ENCODE measurements at places on chromosomes 11 and 22.
A peak's percentile ranks its signal among the peaks of the same experiment; 100 is the strongest.

GRCh38 chr11:13310443-13310842, 32.9 kb downstream of the BMAL1 start:
- no peak for DNase-seq

DNA sequence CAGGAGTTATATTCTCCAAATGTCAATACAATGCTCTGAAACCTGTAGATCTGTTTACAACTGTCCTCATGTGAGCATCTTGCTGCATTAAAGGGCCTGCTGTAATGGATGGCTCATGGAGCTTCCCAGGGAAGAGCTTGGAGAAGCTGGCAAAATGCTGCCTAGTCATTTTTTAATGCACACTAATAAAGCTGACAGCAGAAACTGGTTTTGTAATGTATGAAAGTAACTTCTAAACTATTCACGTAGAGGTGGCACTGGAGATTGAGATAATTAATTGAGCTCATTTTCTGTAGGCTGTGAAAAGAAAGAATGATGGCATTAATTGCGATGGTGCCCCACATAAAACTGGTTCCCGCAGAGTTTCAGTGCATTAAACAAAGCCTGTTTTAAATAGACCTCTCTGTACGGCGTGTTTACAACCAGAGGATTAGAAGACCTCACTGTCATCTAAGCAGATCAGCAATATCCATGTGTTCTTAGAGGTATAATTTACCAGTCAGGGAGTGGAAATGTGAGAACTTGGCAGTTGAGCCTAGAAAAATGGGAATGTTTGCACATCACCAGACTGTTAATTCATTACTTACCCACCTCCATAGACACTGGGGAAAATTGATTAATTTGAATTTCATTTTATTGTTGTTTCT, 16.0 kb downstream of the POLA2 start:
- DNase-seq: no peak

DNA sequence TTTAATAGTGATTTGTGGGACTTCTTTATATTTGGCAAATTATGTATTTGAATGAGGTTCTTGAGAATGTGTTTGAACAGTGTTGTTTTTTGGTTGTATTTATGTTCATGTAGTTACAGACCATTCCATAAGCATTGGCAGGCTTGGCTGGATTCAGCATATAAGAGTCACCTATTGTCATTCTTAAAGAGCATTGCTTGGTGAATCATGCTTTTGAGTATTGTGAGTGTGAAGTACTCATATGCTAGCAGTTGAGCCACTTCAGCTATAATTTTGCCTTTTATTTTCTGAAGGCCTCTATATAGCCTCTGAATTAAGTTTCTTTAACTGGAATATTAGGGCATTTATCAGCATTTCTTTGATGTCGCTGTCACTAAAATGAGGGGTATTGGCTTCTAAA, 110.0 kb upstream of the GAL start:
- DNase-seq: no peak

GRCh38 chr11:61602775-61603569, 22.1 kb upstream of the SYT7 start:
- DNase-seq: peak; percentile 78

GRCh38 chr22:37547251-37547741, 13.0 kb upstream of the CDC42EP1 start:
- DNase-seq: no peak

GRCh38 chr11:25536289-25536688, 795.6 kb upstream of the ANO3 start:
- DNase-seq: no peak

DNA sequence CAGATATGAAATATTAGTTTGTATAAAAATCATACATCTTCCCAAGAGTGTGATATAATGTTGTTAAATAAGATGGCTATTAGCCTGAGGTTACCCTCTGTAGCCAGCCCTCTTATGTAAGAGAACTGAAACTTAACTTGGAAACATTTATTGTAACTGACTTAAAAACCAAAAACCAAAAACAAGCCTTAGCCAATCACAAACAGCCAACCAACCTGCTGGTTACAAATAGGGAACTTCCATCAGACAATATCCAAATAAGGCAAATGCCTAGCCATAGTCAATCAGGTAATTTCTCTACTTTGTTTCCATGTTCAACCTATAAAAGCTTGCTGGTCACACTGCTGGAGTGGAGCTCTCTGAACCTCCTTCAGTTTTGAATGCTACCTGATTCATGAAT, 14.1 kb downstream of the KBTBD3 start:
- no peak for DNase-seq

GRCh38 chr22:46052331-46052771, 75.4 kb upstream of the WNT7B start:
- no peak for DNase-seq

DNA sequence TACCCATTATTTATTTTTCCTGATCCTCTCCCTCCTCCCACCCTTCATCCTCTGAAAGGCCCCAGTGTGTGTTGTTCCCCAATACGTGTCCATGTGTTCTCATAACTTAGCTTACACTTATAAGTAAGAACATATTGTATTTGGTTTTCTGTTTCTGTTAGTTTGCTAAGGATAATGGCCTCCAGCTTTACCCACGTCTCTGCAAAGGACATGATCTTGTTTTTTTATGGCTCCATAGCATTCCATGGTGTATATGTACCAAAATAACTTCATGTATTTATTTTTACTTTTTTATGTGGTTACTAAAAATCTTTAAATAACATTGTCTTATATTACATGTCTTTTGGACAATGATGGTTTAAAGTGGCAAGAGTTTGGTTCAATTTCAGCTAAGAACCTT, 15.2 kb downstream of the PDGFD start:
- DNase-seq: no peak

DNA sequence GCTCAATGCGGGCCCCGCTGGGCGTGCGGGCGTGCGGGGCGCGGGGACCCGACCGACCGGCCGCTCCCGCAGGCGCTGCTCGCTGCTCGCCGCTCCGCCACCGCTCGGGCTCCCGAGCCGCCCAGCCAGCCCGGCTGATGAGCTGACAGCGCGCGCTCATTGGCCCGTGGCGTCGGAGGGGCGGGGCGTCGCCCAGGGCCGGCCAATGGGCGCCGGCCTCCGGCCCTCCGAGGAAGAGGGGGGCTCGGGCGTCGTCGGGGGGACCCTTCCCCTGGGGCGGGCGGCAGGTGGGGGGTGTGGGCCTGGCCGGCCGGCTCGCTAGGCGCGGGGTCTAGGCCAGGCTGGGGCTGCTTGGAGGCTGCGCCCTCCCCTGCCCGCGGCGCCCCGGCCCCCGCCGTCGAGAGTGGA, at the start of gene SCUBE1:
Gene SCUBE1 (minus strand): TSS at position 111 of the 408 bp plus-strand sequence. CDS start 111 bp downstream, outside the sequence.
- DNase-seq: peak; percentile 40

GRCh38 chr11:18492888-18493287, 33.9 kb downstream of the TSG101 start:
- no peak for DNase-seq

DNA sequence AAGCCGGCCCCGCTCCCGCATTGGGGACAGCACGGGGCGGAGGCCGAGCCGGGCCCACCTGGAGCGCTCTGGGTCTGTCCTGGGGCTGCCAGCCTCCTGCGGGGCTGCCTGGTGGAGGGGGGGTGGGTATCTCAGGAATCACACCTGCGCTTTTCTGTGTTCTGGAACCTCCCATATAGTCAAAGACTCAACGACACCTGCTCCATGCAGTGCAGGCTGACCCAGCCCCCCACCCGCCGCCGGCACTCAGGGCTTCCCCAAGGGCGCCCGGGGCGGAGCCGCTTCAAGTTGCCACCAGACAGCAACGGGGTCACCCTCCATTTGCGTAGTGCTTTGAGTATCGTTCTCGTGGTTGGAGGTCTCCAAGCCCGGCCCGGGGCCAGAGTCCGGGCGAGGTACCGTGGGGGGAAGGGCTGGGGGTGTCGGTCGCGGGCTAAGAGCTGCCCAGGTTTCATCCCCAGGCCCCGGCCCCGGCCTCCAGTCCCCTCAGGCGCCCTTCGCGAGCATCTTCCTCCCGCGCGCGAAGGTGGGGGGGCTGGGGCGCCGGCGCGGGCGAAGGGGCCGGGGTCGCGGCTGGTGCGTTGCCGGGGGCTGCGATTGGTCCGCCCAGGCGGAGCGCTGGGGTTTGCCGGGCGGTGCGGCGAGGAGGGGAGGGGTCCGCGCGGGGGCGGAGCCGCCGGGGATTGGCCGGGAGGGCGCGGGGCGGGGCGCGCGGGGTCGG, 6.6 kb downstream of the TSPAN4 start:
- no peak for DNase-seq

- peak; percentile 77 for DNase-seq
These were observed 140.0 kb downstream of the NECTIN1 start for GRCh38 chr11:119589001-119589400.

- DNase-seq: peak; percentile 36
These were observed 2.0 kb downstream of the SIPA1 start for GRCh38 chr11:65639623-65640482.

- DNase-seq: no peak
These were observed 50.5 kb downstream of the SMCO4 start for GRCh38 chr11:93492464-93493251.

DNA sequence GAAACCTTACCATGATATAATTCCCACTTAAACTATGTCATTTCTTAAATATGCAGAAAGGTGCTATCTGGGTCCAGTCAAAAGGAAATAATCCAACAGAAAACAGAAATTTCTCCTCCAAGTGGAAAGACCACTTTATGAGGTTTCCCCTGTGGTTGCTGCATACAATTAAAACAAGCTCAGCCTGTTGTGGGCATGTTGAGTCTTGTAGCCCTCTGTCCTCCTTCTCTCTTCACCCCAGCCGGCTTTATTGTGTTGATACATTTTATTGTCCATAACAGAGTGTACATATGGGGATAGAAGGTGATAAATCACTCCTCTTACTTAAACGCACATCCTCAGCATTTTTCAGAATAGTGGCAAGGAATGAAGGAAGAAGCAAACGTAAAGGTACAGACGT, 126.0 kb upstream of the MTNR1B start:
- no peak for DNase-seq

DNA sequence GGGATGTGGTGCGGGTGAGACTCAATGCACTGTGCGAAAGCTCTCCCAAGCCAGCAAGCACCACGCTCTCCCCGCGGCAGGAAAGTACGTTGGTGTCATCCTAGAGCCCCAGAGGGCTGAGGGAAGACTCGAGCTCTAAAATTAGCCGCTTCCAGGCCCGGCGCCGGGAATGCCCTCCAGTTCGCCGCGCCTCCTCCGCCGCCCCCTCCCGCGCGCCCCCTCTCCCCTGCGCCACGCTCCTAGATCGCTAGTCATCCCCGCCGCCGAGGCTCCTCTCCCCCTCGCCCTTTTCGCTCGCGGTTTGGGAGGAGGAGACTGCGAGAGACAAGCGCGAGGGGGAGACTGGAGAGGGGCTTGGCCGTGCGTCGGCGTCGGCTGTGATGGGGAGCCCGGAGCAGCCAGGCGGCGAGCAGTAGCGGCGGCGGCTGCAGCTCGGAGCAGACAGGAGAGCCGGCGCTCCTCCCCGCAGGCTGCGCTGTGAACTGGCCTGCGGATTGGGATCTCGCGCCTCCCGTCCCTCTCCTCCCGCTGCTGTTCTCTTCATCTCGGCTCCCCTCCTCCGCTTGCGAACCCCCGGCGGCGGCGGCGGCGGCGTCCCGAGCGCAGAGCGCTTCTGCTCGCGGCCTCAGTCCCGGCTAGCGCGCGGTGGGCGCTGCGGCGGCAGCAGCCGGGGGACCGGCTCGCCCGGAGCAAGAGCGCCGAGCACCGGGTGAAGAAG, at the start of gene FAT3:
Gene FAT3 (plus strand): TSS at position 412 of the 718 bp plus-strand sequence. CDS start 127,295 bp downstream, outside the sequence.
- peak; percentile 56 for DNase-seq

DNA sequence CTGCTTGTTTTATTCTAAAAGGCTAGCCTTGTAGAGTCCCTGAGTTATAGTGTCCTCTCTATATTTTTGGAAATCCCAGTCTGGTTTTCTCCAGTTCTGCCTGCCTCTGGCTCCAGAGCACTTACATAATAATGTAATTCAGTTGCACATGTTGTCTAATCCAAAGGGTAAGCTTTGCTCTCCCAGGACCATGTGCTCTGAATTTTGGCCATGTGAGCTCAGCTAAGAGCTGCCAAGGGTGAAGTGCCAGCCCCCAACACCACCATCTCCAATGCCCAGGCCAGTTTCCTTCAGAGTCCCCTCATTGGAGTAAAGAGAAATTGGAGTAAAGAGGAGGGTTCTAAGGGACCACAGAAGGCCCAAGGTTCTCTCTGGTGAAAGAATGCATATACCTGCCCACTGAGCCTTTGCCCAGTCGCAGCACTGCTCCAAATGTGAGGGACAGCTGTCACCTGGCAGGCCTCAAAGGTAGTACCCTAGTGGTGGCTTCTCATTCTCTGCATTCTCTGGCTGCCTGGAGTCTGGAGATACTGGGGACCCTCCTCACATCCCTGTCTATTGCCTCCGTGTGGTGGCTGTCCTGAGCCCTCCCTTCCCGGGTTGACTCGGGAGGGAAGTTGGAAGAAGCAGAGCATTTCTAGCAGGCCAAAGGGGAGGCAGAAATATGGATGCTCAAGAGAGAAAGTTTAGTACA, 4.9 kb downstream of the CRY2 start:
- DNase-seq: peak; percentile 38

DNA sequence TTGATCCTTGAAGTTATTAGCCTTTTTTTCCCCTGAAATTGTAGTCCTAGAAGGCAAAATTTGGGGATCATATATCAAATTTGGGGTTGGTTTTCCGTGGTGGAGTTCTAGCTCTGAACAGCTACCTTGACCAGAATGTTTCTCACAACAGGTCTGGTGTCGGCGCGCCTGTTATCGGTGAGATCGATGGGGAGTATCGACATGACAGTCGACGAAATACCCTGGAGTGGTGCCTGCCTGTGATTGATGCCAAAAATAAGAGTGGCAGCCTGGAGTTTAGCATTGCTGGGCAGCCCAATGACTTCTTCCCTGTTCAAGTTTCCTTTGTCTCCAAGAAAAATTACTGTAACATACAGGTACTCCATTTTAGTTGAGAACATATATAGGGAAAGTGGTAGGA, 9.9 kb upstream of the PHLDB1 start:
- DNase-seq: no peak

- no peak for DNase-seq
These were observed 117.3 kb upstream of the PLET1 start for GRCh38 chr11:112377946-112378345.

GRCh38 chr11:117483372-117483771, 155.7 kb downstream of the CEP164 start:
- no peak for DNase-seq

- DNase-seq: no peak
These were observed 37.8 kb downstream of the ISX start for GRCh38 chr22:35103761-35104160.

DNA sequence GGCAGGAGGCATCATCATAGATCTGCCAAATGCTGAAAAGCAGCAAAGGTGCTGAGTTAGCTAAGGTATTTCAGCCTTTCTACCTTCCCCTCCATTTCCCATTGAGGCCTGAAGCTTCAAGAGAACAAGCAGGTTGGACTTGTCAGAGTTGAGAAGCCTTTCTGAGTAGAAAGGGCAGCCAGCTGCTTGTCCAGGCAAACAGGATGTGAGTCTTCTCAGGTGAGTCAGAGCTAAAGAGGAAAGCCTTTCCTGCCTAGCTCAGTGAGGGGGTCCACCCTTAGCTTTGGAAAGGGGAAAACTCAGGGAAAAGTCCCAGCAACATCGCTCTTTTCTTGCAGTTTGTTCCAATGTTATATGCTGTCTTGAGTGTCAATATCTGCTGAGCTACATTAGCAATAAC, 13.2 kb upstream of the MPZL2 start:
- DNase-seq: no peak

Data from head of caudate nucleus (tissue), 42 donors.